Activated CD4-positive, alpha-beta memory T cell treated with anti-CD3 and anti-CD28 coated beads, Interleukin-2, amount 10 ng/mL, durations not matched to agents 7 days and 5 days (primary cell): ENCODE measurements at places on chromosomes 12 and 14. TPM values are rescaled to one million over a fixed set of nuclear protein-coding genes. Genes with fewer than 3 reads are reported as not detected.

The LRTM2 gene
- not detected for total RNA-seq

The OVCH1 gene
- not detected for total RNA-seq

The PLEKHG3 gene
- total RNA-seq, result 133 TPM

The KRT72 gene
- total RNA-seq, result not detected

The TCL1B gene
- not detected for total RNA-seq

The KRT2 gene
- total RNA-seq, result not detected

The AEBP2 gene
- 48.8 TPM for total RNA-seq

The RASSF8 gene
- total RNA-seq, result 0.65 TPM

The PLEKHD1 gene
- 0.13 TPM for total RNA-seq
